ENCODE measurements at places on chromosomes 2 and 18.
A peak's percentile ranks its signal among the peaks of the same experiment; 100 is the strongest.

DNA sequence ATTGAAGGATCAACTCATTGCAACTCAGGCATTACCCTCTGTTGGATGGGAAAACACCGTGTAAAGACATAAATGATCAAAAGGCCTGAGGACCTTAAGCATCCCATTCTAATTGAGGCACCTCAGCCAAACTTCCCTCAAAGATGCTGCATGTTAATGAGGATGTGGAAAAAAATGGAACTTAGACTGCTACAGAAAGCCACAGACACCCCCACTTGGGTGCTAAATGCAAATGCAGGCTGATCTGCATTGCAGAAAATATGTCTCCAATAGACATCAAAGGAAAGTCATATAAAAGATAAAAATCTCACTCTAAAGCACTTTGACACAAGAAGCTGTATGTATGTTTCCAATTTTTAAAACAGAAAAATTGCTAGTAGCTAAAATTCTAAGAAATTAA, 504.7 kb downstream of the KCNJ3 start:
- ATAC-seq, result no peak

DNA sequence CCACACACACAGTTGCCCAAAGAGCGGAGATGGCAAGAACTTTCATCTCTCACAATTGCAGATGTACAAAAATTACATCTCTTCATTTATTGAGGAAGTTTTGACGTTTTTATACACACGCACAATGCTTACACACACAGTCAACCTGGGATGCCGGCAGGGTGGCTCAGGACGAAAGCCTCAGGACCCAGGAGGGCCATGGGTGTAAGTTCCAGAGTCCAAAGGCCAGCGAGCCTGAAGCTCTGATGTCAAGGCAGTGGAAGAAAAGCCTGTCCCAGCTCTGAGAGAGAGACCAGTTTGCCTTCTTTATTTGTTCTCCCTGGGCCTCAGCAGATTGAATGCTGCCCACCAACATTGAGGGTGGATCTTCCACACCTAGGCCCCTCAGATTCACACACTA, 10.1 kb downstream of the AMER3 start:
- no peak for ATAC-seq

GRCh38 chr2:46434851-46435273, 44.5 kb upstream of the TMEM247 start:
- no peak for ATAC-seq

DNA sequence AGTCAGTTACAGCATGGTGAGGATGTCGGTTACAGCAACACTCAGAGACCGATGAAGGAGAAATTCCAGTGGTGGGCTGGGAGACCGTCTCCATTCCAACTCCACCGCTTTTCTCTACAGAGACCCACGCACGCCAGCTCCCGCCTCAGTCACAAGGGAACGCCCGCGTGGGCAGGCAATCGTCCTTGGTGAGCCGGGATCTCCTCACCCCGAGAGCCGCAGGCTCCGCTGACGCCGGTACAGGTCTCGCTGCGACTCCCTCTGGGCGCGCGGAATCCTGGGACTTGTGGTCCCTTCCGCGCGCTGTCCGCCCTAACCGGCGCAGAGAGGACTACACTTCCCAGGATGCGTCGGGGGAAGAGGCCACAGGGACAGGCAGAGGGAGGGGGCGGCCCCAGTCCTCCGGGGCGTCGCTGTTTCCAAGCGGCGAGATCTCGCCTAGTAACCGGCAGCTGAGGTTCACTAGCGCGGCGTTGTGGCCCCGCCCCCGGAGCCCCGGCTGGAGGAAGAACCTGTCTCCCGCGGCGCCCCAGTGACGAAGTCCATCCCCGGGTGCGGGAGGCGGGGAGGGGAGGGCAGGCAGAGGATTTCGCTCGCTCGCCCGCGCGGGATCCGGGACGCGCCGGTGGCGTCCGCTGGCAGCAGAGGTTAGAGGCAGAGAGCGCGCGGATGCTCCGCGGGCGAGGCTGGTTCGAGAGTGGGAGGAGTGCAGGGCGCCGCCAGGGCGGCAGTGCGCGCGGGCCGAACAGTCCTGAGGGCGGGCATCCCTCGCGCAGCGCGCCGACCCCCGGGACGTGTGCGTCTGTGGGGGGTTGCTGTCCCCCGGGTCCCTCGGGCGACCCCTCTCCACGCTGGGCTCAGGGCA, at the start of gene EML6:
EML6 (plus strand) TSS at position 532 of the 865 bp plus-strand sequence. CDS start 1,400 bp downstream, outside the sequence.
- peak; percentile 98 for ATAC-seq

- ATAC-seq, result no peak
Observed at GRCh38 chr2:239662413-239663120, 261.7 kb upstream of the HDAC4 start.

GRCh38 chr18:70420146-70420898, 131.5 kb downstream of the SOCS6 start:
- ATAC-seq, result no peak

GRCh38 chr2:64283006-64283570, 138.9 kb upstream of the PELI1 start:
- ATAC-seq, result no peak

GRCh38 chr2:206232287-206233035, 42.0 kb upstream of the ZDBF2 start:
- no peak for ATAC-seq

DNA sequence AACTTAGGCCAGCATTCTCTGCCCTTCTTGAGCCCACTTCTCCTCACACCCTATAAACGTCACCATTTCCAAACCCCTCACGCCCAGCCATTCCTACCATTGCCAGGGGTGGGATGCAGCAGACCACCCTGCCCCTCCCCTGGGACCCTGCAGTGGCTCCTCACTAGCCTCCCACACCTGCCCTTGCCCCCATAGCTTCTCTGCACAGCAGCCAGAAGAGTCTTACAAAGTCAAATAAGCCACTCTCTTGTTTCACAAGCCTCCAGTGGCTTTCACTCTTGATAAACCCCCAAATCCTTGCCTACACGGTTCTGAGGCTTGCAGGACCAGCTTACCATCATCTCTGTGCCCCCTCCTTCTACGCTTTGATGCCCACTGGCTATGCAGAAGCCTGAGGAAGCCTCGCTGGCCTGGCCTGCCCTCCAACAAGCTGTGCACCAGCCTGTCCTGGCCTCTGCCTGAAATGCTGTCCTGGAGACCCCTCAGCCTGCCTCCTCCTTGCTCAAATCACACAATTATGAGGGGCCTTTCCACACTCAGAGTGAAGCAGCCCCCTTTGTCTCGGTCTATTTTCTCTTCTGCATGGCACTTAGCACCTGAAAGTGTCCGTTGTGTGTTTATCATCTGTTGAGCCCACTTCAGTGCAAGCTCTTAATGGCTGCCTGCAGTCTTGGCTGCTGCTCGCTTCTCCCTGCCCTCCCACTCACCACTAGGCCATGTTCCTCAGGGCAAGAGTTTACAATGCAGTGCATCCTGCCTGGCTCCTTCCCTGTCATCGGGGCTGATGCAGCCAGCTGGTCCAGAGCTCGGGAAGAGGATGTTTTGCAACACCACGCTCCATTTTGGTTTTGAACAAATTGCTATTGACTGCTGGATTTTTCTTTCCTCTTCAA, 82.6 kb upstream of the RGPD5 start:
- ATAC-seq, result no peak

DNA sequence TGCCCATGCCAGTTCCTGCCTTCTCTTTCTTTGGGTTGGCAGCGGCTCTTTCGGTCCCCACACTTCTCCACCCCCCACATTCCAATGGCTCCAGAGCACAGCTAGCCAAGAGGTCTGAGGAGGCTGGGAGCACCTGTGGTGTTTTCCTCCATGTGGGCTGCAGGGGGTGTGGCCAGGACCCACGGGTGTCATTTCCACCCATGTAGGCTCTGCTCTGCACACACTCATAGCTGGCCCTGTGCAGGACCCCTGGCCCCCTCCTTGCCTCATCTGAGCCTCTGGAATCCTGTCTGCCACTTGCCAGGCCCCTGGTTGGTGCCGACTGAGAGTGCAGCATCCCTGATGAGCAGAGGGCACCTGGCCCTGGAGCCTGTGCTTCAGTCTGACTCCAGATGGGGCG, 46.3 kb downstream of the DYSF start:
- no peak for ATAC-seq

GRCh38 chr2:229553091-229553490, 161.3 kb downstream of the DNER start:
- no peak for ATAC-seq

GRCh38 chr18:43571078-43571689, 293.9 kb upstream of the SYT4 start:
- peak; percentile 80 for ATAC-seq

- peak; percentile 28 for ATAC-seq
Observed at GRCh38 chr2:101830555-101830954, 133.0 kb downstream of the MAP4K4 start.

Data from SK-N-SH treated with all-trans-retinoic acid at 6 μM for 48 hours (cell line).